ENCODE measurements at places on chromosomes 2 and 18.
A peak's percentile ranks its signal among the peaks of the same experiment; 100 is the strongest.

DNA sequence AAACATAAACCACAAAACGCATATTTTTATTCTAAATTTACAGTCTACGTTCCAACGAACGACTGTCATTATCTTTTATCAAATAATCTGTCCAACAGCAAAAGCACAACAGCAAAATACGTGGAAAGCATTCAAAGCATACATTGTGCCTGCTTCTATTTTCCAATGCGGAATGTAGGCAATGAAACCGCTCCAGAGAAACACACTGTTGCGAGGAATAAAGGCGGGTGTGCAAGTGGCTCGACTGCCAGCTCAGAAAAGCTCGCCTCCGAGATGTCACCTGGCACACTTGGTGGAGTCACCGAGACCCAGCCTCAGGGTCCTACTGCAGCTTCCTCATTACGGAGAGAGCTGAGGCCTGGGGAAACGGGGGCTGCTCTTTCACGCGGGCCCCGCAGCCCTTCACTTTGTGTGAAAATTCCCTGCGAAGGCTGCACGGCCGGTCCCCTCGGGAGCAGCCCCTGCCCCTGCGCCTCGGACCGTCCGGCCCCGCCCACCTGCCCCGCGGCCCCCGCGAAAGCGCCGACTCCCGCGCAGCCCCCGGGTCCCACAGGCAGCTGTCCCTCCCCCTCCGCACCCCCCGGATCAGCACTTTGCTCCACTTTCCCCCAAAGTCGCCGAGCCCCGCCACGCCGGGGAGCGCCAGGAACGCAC is 752 bp downstream of the MGAT4A start:
- peak; percentile 26 for DNase-seq

DNA sequence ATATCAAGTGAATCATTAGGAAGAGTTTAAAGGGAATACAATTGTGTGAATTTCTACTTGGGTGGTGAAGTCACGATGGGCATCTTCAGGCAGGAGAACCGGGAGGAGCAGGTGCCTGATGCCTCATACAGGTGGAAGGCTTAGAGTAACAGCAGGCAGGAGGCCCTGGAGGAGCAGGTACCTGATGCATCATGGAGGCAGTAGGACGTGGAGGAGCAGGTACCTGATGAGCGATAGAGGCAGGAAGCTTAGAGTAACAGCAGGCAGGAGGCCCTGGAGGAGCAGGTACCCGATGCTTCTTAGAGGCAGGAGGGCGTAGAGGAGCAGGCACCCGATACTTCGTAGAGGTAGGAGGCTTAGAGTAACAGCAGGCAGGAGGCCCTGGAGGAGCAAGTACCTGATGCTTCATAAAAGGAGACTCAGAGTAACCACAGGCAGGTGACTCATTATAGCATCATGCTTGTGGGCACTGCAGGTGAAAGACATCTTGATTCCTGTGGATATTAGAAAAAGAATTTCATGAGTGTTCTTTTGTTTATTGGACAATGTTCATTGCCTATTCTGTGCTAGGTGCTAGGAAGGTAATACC is 133.9 kb downstream of the ATP9B start:
- no peak for DNase-seq

- no peak for DNase-seq
Observed at GRCh38 chr2:62713837-62714236, 8.3 kb downstream of the EHBP1 start.

- DNase-seq: no peak
Observed at GRCh38 chr2:179596018-179596417, 265.4 kb downstream of the ZNF385B start.

- no peak for DNase-seq
Observed at GRCh38 chr2:118752762-118753429, 94.6 kb downstream of the EN1 start.

Measured in stimulated activated CD4-positive, alpha-beta T cell treated with anti-CD3 and anti-CD28 coated beads, Interleukin-15, amount 100 ng/mL, for 1 hour (primary cell).